ENCODE measurements at places on chromosomes 16 and 17.

DNA sequence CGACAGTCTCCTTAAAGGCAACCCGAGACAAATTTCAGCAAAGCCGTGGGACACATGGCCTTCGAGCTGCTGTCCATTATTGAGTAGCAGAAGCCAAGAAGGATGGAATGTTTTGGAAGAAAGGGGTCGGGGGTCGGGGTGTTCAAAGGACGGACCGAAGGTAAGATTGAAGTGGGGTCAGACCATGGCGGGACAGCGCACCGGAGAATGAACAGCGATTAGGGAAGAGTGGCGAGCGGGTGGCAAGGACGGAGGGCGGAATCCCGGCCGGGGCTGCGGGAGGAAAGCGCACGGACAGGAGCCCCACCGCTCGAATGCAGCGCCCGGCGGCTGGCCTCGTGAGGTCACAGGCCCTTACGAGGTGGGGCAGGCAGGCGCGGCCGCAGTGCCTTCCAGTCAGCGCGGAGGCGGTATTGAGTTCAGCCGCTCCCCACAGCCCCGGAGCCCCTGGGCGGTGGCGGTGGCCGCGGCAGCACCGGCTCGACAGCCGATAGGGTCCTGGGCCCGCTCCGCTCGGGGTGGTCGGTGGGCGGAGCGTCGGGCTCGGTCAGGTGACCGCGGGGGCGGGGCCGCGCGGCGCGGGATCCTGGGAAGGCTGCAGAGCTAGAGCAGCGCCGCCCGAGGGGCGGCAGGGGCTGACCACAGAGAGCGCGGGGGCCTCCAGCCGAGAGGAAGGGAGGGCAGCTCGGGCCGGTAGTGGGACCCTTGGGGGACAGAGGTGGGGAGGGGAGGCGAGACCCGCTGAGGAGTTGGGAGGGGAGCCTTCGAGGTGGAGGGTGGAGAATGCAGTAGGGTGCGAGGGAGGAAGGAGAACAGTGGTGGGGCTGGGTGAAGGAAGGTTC lies at the start of gene EFCAB13:
TSS of gene EFCAB13 (plus strand) at position 574 of the 842 bp plus-strand sequence. CDS start 4,399 bp downstream, outside the sequence.
- DNase-seq, result peak; percentile 64

GRCh38 chr17:83103200-83103942 lies 24.0 kb downstream of the METRNL start:
- DNase-seq, result peak; percentile 59

GRCh38 chr16:8725513-8726178 lies 51.2 kb downstream of the ABAT start:
- no peak for DNase-seq

GRCh38 chr16:75580-76501 lies 2.2 kb upstream of the MPG start:
- no peak for DNase-seq

GRCh38 chr16:728890-729744 lies 2.2 kb downstream of the HAGHL start:
- no peak for DNase-seq

DNA sequence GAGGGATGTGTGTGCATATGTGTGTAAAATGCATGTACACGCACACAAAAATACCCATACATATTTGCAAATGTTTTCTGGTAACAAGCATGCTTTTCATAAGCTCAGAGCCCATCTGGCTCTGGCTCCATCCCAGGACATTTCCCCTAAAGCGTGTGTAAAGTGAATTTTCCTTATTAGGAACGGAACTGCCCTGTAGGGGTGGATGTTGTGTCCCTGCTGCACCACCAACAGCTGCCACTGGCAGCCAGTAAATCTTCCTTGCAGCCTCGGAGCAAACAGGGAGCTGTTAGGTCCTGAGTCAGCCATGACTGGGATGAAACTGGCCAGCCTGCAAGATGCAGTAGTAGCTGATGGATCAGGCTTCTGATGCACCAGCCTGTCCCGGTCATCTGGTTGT lies 393.5 kb downstream of the UTP18 start:
- no peak for DNase-seq

- DNase-seq, result no peak
Observed at GRCh38 chr17:32227910-32228309, 37.7 kb upstream of the RHBDL3 start.

GRCh38 chr17:36496018-36496789 lies 9.7 kb downstream of the ZNHIT3 start:
- DNase-seq, result no peak

DNA sequence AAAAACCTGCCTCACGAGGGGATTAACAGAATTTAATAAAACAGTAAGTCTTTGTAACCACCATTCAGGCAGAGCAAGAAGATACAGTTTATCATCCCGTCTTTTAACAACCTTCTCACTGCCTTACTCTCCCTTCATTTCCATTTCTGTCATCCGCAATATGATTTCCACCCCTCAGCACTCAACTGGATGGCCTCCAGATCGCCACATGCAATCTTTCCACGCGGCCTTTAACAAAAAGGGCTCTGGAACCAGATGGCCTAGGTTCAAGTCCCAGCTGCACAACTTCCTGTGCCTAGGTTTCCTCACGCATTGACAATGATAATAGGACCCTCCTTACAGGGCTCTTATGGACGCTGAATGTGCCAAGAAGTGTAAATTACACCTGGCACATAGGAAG lies 103.6 kb downstream of the GAS7 start:
- DNase-seq, result no peak

DNA sequence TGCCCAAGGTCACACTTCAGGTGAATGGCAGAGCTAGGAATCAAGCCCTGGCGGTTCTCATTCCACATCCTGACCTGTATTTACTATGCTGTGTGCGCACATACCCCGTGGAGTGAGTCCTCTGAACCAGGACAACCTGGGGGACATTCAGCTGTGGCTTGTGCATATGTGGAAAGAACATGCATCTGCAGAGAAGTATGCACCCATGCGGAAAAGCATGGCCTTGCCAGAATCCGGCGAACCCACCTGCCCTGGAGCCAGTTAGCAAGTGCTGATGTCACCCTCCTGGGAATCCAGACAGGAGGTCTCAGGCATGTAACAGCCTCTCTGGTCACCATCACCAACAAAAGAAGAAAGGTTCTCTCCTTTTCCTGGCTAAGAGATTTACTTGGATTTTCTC lies 1.9 kb downstream of the RASL10B start:
- no peak for DNase-seq

- DNase-seq, result no peak
Observed at GRCh38 chr17:49993423-49994060, 1.5 kb downstream of the DLX3 start.

GRCh38 chr17:44310609-44311376 lies 2.4 kb downstream of the RUNDC3A start:
- DNase-seq, result no peak

DNA sequence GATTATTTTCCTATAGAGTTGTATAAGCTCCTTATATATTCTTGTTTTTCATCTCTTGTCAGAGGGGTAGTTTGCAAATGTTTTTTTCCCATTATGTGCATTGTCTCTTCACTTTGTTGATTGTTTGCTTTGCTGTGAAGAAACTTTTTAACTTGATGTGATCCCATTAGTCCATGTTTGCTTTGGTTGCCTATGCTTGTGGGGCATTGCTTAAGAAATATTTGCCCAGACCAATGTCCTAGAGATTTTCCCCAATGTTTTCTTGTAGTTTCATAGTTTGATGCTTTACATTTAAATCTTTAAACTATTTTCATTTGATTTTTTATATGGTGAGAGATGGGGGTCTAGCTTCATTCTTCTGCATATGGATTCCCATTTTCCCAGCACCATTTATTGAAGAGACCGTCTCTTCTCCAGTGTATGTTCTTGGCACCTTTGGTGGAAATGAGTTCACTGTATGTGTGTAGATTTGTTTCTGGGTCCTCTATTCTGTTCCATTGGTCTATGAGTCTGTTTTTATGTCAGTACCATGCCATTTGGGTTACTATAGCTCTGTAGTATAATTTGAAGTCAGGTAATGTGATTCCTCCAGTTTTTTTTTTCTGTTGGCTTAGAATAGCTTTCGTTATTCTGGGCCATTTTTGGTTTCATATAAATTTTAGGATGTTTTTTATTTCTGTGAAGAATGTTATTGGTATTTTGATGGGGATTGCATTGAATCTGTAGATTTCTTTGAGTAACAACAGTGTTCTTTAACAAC lies 165.8 kb downstream of the ABCA8 start:
- DNase-seq, result no peak

DNA sequence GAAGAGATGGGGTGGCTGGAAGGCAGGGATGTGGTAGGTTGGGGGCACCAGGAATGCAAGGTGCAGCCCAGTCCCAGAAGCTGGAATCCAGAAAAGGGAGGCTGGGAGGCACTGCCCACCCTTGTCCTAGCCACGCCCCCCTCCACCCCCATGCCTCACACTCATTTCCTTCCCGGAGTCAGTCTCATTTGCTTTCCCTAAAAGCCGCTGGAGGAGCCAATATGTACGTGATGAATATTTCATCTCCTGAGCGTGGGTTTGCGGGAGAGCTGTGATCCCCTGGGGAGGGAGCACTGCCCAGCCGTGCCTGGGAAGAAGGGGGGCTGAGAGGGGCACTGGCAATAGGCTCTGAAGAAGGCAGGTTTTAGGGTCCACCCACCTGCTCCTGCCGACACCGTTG lies 124.5 kb upstream of the LHX1 start:
- no peak for DNase-seq

- DNase-seq, result no peak
Observed at GRCh38 chr16:75238132-75238852, 13.1 kb downstream of the BCAR1 start.

DNA sequence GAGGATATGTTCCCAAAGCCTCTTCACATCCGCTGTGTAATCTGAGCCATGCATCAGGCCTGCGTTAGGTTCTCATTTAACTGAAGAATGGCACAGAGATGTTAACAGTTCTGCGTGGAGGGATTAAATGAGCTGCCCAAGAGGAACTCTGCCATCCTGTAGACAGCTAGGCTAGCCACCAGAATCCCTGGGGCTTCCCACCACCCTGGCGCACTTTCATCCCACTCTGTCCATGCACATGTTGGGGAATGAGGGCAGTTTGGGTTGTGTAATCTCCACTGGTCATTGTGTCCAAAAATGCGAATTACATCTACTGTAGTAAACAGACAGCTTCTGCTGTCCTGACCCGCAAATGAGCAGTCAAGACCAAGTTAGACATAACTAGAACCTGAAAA lies 1.0 kb upstream of the GLG1 start:
- DNase-seq, result no peak

- no peak for DNase-seq
Observed at GRCh38 chr17:61750656-61751055, 112.7 kb downstream of the BRIP1 start.

DNA sequence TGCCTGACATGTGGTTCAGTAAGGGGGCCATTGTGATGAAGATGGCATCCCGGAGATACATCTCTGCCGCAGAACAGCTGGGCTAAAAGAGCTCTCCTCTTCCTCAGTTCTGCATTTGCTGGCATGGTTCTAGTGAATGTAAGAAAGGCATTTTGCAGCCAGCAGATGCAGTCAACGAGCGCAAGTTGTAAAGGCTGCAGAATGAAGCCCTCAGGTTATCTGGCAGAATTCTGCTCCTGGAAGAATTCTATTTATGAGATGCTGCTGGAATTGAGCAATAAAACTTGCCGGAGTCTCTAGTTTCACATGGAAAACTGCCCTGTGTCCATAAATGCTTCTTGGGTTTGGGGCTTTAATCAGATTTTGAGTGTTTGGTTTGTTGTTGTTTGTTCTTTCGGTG lies 176.8 kb upstream of the HSBP1 start:
- DNase-seq, result no peak

DNA sequence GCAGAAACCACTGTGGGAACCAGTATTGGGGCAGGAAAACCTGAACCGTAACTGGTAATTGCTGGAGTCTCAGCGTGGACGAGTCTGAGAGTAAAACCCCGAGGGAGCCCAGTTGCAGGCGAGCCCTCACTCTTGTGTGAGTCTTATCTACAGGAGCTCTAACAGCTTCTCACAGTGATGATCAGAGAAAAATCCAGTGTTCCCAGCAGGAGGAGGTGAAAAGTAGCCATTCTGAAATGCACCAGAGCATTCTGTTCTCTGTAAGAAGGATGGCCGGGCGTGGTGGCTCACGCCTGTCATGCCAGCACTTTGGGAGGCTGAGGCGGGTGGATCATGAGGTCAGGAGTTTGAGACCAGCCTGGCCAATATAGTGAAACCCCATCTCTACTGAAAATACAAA lies 161.2 kb downstream of the COPRS start:
- DNase-seq, result no peak

Measured in NCI-H1436 treated with DMSO at 0.1 percent for 48 hours (cell line).